ENCODE measurements at places on chromosomes 12 and 14.

- no peak for DNase-seq
Observed at GRCh38 chr14:34177466-34177865, 226.6 kb upstream of the EGLN3 start.

DNA sequence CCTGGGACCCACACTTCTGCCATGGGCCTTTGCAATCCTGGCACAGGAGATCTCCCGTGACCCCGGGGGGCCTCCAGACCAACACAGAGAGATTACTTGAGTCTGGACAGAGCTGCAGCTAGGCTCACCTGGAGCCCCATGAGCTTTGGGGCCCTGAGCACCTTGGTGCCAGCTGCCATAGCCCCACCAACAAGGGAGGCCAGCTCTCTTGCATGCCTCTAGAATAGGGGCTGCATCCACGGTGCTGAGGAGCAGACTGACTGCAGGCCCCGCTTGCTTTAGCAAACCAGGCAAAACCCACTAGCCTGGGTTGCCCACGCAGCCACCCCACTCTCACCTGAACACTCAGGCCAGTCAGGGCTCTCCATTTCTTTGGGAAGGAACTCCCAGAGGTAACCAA, 3.7 kb upstream of the OR4N2 start:
- DNase-seq, result no peak

GRCh38 chr12:49355913-49356312, 9.2 kb downstream of the DNAJC22 start:
- DNase-seq, result no peak

GRCh38 chr12:51320311-51320694, 3.7 kb downstream of the BIN2 start:
- no peak for DNase-seq

- DNase-seq, result no peak
Observed at GRCh38 chr14:63752449-63753169, 24.7 kb upstream of the SGPP1 start.

GRCh38 chr12:34591966-34592365, 569.7 kb downstream of the ALG10 start:
- DNase-seq, result no peak
